ENCODE measurements at places on chromosomes 3 and 15.
A peak's percentile ranks its signal among the peaks of the same experiment; 100 is the strongest.

DNA sequence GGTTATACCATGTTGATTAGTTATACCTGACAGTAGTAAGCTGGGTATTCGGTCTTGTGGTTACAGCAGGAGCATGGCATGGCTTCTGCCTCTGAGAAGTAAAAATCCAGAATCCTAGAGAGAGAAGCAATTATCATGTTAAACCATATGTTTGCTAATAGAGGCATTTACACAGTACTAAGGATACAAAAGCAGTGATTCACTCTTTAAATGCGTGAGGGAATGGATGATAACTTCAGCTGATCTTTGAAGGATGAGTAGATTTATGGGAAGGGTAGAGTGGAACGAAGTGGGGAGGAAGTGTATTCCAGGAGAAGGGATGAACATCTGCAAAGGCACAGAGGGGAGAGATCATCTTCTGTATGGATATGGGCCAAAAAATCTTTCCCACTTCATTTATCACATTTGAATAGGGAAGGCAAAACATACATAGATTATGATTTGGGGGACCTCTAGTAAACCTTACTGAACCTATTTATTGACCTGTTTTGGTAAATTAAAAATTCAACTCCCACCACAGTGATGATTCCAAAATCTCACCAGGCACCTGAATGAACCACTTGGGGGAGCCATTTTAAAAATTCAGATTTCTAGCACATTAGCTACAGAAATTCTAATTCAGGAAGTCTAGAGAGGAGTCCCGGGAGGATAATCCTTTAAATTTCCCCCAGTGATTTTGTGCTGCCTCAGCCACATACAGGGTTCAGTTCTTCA is 35.1 kb downstream of the IGSF10 start:
- DNase-seq: no peak

- DNase-seq: no peak
Measured at GRCh38 chr3:112873632-112874031, 27.0 kb upstream of the CD200R1L start.

- DNase-seq: no peak
Measured at GRCh38 chr15:81098349-81098748, 35.7 kb upstream of the CFAP161 start.

- DNase-seq: no peak
Measured at GRCh38 chr15:71348597-71348996, 233.3 kb downstream of the THSD4 start.

GRCh38 chr3:12924437-12924836 is 83.1 kb upstream of the RPL32 start:
- DNase-seq: no peak

- DNase-seq: no peak
Measured at GRCh38 chr15:77039848-77040247, 31.1 kb downstream of the TSPAN3 start.

DNA sequence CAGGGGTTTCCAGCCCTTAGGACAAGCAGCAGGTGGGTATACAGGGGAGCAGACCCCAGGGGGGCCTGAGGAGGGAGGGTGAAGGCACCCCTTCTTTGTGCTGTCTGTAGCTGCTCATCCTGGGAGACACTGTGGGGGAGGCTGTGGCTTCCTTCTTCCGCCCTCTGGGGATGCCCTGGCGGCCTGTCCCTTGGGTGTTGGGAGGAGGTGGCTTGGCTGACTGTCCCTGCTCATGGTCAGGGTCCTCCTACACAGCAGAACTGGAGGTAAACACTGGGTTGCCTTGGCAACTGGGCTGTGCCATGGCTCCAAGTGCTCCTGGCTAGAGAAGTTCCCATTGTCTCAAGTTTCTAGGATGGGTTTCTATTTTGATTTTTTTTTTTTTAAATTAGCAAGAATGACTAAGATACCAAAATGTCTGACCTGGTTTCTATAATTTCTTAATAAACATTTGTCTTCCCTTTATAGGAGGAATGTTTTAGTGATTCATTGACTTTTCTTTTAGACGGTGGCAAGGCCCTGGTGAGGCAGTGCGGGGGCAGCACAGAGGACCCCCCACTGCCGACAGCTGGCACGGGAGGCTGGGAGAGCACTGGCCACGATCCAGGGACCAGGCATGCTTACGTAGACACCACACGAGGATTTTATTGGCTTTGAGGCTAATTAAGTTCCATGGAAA is 12.4 kb downstream of the KLF13 start:
- no peak for DNase-seq

DNA sequence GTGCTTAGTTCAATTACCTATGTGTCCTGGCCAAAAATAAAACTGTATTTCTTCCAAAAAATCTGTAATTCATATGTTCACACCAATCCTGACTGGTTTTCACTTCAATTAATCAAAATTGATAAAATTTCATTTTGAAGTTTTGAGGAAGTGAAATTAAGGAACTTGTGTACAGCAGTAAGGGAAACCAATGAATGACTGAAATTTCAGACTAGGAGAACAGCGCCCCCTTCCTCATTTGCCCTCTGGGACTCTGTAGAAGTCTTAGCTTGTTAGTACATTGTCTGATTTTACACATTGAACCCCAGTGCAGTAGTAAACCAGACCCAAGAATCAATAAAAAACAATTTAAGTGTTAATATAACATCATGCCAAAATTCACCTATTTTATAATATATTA is 495.3 kb upstream of the AGTR1 start:
- DNase-seq: no peak

DNA sequence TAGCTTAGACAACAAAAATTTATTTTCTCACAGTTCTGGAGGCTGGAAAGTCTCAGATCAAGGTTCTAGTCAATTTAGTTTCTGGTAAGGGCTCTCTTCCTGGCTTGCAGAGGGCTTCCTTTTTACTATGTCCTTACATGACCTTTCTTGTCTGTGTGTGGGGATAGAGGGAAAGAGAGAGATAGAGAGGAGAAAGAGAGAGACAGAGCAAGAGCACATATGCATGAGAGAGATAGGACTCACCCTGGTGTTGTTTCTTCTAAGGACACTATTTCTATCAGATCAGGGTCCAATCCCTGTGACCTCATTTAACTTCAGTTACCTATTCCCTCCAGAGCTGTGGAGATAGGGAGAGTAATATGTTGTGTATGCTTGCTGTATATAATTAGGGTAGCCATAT is 44.9 kb upstream of the TEX9 start:
- no peak for DNase-seq

DNA sequence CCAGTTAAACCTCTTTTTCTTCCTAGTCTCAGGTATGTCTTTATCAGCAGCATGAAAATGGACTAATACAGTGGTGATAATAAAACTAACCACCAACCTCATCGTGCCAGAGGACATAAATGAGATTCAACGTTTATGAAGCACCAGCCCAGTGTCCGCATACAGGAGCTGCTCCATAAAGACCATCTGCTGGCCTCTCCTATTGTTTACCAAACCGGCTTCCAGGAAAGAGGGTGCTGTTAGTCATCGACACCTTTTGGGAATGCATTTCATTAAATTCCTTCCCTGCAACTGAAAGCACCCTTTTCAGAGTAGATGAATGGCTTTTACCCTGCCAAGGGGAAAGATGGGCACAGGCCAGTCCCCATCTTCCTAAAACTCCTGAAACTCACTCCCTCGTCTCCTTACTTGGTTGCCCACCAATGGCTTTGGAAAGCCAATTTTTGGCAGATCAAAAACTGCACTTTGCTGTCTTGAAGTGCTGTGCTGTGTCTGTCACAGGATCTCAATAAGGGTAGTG is 122.1 kb downstream of the AQP9 start:
- DNase-seq: no peak

- no peak for DNase-seq
Measured at GRCh38 chr3:177445549-177445948, 248.3 kb upstream of the TBL1XR1 start.

GRCh38 chr3:42096796-42097565 is 5.8 kb downstream of the TRAK1 start:
- DNase-seq: no peak

DNA sequence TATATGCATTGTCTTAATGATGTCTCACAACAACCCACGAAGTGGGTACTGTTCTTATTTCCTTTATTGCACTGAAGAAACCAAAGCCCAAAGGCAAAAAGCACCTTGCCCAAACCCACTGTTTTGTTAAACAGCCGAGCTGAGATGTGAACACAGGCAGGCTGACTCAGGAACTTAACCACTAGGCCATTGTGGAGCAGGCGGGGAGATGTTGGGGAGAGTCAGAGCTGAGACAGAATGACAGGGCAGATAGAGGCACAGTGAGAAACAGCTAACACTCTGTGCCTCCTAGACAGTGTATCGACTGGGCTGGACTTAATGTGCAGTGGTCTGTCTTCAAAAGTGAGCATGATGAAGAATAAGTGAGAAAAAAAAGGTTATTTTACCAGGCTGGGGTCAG is 56.5 kb downstream of the RPLP1 start:
- DNase-seq: no peak

- no peak for DNase-seq
Measured at GRCh38 chr15:99749386-99749785, 16.1 kb upstream of the LYSMD4 start.

DNA sequence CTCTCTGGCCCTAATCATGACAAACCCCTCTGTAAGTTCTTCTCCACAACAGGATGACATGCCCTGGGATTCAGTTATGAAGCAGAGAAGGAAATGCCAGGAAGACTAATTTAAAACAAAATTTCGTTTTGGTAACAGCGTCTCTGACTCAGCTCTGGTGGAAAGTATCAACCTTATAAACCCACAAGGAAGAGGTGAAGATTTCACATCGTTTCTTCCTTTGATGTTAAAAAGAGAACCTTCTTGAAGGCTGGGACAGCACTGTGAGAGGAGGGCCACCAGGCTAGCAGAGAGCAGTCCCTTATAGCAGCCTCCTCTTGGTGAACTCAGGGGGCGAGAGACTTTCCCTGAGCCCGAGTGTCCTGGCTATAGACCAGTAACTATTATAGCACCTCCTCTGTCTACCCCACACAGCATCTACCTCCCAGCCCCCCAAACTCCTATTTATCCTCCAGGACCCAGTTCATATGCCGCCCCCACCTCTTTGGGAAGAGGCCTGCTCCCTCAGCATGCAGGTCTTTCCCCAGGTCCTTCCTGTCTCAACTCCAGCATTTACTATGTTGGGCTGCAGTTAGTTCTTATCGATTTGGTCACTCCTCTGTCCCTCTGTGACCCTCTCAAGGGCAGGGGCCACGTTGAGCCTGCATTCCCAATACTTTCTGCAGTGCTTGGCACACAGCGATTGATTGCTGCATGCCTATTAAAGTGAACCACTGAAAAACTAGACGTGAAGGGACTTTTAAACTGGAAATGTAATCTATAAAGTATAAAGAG is 321.5 kb upstream of the ICE2 start:
- no peak for DNase-seq

DNA sequence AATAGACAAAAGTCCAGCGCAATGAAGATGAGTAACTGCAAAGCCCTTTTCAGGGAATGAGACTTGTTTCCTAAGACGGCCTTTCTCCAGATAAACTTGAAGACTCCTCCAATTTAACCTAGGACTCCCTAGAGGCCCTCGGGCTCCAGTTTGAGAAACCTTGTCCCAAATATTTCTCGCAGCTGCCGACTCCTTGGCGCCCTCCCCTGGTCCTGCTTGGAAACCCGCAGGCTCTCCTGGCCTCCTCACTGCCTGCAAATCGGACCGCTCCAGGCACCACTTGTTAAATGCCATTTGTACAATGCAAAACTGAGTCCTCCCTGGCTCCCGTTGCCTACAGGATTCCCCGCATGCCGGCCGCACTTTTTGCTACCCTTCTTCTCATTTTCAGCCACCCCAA is 36.8 kb downstream of the MUC4 start:
- DNase-seq: no peak

DNA sequence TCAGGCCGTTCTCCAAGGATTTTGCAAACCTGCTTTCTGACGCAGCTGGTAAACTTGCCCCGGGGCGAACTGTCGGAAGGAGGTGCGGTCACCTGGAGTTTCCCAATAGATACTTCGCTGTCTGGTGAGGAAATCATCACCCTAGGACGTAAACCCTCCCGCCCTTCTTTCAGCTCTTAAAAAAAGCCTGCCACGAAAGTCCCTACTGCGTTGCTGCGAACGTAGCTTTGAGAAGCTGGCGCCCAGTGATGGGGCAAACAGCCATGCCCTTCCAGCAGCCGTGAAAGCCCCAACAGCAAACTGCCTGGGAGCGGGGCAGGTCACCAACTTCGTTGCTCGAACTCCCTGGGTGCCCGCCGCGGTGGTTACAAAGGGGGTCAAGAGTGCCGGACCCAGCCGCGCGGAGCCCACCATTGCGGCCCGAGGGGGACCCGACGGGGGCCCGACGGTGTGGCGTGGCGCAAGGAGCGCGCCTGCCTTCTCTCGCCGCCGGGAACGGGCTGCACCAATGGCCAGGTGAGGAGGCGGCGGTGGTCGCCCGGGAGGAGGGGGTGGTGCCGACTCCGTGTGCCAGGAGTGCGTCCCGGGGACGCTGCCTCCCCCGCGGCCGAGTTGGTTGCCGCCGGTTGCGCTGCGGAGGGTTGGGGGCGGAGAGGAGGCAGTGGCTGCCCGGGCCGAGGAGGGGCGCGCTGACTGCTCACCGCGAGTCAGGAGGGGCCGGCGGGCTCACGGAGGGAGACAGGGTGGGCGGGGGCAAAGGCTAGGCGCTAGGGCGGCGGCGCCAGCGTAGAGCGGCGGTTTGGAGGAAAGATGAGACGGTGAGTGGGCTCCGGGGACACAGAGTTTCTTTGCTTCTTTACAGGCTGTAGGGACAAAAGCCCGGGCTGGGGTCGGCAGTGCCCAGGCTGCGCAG is at the start of gene PHLDB2:
PHLDB2 (plus strand) TSS at position 205 of the 913 bp plus-strand sequence. CDS start 24,813 bp downstream, outside the sequence.
- DNase-seq: peak; percentile 48

DNA sequence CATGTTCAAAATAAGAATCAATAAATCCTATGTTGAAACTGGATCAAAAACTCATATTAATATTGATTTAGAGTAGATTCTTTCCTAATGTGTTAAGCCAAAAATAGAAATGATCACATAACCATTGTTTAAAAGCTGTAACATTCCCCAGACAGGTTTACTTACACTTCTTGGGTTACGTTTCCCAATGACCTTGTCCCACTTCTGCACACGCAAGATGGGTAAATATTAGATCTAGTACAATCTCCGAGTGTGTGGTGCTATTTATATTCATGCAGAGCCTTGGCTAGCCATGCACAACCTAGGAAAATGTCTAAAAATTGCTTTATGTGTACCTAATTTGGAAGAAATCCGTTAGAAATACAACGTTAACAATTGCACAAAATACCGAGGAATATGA is 39.6 kb downstream of the ERC2 start:
- DNase-seq: no peak

DNA sequence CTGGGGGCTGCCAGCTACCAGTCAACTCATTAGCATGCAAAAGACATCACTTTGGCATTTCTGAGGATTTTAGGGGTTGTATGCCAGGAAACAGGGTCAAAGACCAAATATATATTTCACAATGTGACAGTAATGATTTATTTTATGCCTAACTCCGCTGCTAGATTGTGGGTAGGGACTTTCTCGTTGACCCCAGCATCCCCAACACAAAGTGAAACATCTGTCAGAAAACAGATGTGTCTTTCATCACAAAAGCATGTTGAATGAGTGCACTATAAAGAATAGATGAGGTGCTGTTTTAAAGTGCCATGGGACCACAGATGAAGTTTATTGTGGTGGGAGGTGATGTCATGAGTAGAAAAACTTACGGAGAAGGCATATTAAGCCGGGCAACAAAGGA is 59.7 kb downstream of the ITPR1 start:
- no peak for DNase-seq

All from activated effector memory CD4-positive, alpha-beta T cell treated with Interleukin-2 at 50 U/mL for 16 hours (primary cell).